ENCODE measurements at places on chromosomes 1 and 21.

GRCh38 chr1:6508816-6509189 lies 17.3 kb upstream of the PLEKHG5 start:
- no peaks in the 10 kb centered on the region for H3K27me3 ChIP-seq
- no peaks in the 10 kb centered on the region for H3K4me1 ChIP-seq
- H3K4me3 ChIP-seq: no peak overlapping the region
- DNase-seq: no peak
- H3K27ac ChIP-seq: no peak overlapping the region

GRCh38 chr1:94068999-94069918 lies 51.7 kb downstream of the ABCA4 start:
- no peaks in the 10 kb centered on the region for H3K36me3 ChIP-seq
- no peak overlapping the region for H3K4me3 ChIP-seq
- H3K4me1 ChIP-seq: peaks cover 34% of the 10 kb centered on the region

GRCh38 chr1:94303005-94303404 lies 65.6 kb upstream of the ARHGAP29 start:
- DNase-seq: no peak
- H3K4me3 ChIP-seq: no peak overlapping the region
- H3K4me1 ChIP-seq: peaks cover 97% of the 10 kb centered on the region
- peak overlapping the region; percentile 94 for H3K27ac ChIP-seq
- no peaks in the 10 kb centered on the region for H3K27me3 ChIP-seq

- peak overlapping the region; percentile 66 for H3K4me3 ChIP-seq
- H3K4me1 ChIP-seq: peaks cover 44% of the 10 kb centered on the region
- no peak for DNase-seq
- no peaks in the 10 kb centered on the region for H3K27me3 ChIP-seq
Measured at GRCh38 chr1:1889847-1890505, 911 bp downstream of the GNB1 start.

GRCh38 chr1:172390683-172391551 lies 29.6 kb upstream of the C1orf105 start:
- H3K27ac ChIP-seq: no peak overlapping the region
- no peaks in the 10 kb centered on the region for H3K27me3 ChIP-seq
- H3K4me1 ChIP-seq: no peaks in the 10 kb centered on the region
- no peak for DNase-seq
- H3K4me3 ChIP-seq: no peak overlapping the region
- H3K36me3 ChIP-seq: no peaks in the 10 kb centered on the region

- H3K27me3 ChIP-seq: no peaks in the 10 kb centered on the region
- H3K27ac ChIP-seq: no peak overlapping the region
- H3K4me1 ChIP-seq: no peaks in the 10 kb centered on the region
- DNase-seq: no peak
Measured at GRCh38 chr1:173295995-173296394, 88.9 kb upstream of the TNFSF4 start.

DNA sequence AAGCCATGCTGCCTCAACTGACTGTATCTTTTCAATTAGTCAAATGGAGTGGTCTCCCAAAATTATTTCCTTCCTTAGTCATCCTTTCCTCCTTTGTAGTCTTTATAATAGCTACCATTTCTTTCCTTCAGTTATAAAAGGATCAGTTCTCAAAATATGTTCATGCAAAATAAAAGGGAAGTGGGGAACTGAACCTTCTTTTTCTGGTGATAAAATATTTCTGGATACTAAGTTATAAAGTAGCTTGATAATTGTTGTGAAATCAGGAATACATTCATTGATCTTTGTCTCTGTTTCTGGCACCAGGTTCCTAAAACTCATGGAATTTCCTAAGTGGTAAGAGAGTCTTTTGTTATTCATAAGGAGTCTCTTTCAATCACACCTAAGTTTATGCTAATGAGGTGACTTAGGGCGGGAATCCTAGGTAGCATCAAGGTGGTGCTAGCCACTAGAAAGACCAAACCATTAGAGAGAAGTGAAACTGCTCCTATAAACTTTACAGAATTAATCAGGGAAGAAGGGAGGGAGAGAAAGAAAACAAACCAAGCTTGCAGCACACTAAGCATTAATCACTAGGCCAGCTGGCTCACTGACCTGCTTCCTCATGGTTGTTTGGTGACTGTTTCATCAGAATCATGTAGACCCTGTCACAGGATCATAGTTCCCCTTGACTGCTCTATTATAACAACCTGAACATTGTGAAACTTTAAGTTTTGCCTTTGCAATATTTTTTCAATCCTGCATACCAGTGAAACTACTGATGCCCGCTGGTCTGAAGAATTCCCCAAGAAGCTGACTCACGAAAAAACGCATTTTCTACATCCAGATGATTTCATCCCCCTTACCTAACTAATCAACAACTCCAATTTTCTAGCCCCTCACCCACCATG lies 161.6 kb upstream of the PTBP2 start:
- no peaks in the 10 kb centered on the region for H3K36me3 ChIP-seq
- H3K4me3 ChIP-seq: no peak overlapping the region

DNA sequence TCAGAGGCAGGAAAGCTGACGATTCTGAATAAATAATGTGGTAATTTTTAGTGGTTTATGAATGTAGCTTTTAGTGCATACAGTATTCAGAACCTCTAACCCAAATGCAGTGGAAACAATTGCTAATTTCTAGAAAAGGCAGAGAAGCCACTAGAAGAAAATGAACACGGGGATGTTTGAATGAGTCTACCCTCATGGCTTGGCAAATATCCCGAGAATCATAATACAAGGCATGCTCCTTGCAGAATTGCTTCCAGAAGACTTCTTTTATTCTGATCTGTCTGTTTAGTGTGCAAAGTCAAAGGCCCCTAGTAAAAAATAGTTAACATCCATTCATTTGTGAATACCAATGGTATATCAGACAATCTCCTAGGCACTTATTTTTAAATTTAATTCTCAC lies 246.8 kb downstream of the LMO4 start:
- no peaks in the 10 kb centered on the region for H3K4me1 ChIP-seq
- no peak overlapping the region for H3K27ac ChIP-seq
- no peaks in the 10 kb centered on the region for H3K27me3 ChIP-seq
- H3K36me3 ChIP-seq: no peaks in the 10 kb centered on the region
- DNase-seq: no peak
- H3K4me3 ChIP-seq: no peak overlapping the region

DNA sequence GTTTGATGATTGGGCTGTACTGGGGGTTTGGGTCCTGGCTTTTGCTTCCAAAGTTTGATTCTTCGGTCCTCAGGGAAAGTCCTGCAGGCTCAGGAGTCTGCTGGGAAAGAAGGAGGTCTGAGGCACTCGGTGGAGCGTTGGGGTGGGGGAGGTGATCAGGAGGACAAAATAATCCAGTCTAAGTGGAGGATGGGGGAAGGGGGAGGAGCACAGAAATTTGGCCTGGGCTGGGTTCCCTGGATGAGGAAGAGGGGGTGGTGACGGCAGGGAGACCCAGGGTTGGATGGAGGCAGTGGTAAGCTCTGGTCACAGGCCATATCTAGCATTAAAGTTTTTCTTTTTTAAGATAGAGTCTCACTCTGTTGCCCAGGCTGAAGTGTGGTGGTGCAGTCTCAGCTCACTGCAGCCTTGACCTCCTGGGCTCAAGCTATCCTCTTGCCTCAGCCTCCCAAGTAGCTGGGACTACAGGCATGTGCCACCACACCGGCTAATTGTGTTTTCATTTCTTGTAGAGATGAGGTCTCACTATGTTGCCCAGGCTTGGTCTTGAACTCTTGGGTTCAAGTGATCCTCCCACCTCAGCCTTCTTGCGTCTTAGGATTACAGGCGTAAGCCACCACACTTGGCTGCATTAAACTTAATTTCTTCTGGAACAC lies 6.8 kb downstream of the SH2D2A start:
- H3K36me3 ChIP-seq: no peaks in the 10 kb centered on the region
- no peaks in the 10 kb centered on the region for H3K27me3 ChIP-seq
- H3K27ac ChIP-seq: no peak overlapping the region
- DNase-seq: no peak
- H3K4me3 ChIP-seq: no peak overlapping the region

DNA sequence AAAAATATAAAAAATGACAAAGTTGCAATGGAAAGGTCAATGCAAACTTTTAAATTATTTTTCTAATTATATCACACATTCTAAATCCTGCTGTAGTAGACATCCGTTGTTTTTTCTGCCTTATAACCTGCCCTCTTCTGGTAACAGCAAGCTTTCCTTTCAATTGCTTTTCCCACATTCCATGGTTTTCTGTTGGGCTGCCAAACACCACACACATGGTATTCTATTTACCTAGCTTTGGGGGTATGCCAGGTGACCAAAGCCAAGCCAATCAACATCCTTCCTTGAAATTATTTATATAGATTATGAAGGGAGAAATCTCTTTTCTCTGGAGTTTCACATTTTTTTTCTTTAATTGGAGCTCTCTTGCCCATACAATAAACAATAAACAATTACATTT lies 3.4 kb upstream of the LAMC1 start:
- no peaks in the 10 kb centered on the region for H3K27me3 ChIP-seq
- peaks cover 42% of the 10 kb centered on the region for H3K4me1 ChIP-seq
- H3K4me3 ChIP-seq: no peak overlapping the region
- DNase-seq: no peak

- H3K27ac ChIP-seq: no peak overlapping the region
- H3K4me1 ChIP-seq: peaks cover 4% of the 10 kb centered on the region
- no peaks in the 10 kb centered on the region for H3K36me3 ChIP-seq
- no peaks in the 10 kb centered on the region for H3K27me3 ChIP-seq
- no peak for DNase-seq
Measured at GRCh38 chr1:54781023-54781723, 16.9 kb upstream of the PARS2 start.

DNA sequence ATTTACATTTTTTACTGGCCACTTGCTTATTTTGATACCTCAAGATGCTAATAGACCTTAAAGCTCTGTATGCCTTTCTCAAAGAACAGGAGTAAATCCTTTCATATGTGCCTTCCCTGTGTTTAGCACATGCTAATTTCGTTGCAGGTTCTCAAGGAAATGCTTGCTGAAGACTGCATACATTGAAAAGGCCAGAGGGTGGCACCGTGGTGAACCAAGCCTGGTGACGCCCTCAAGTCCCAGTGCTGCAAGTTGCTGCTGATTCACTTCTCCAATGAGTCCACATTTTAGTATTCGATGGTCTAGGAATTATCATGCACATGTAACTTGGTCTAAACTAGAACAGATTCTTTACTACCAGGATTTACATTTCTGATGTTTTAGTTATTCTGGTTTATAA lies 94.1 kb downstream of the CLDN17 start:
- H3K4me1 ChIP-seq: no peaks in the 10 kb centered on the region
- H3K27me3 ChIP-seq: no peaks in the 10 kb centered on the region
- no peaks in the 10 kb centered on the region for H3K36me3 ChIP-seq
- H3K4me3 ChIP-seq: no peak overlapping the region

GRCh38 chr21:34078915-34079314 lies 5.5 kb downstream of the MRPS6 start:
- DNase-seq: no peak
- H3K27ac ChIP-seq: no peak overlapping the region
- no peaks in the 10 kb centered on the region for H3K27me3 ChIP-seq
- H3K4me1 ChIP-seq: peaks cover 7% of the 10 kb centered on the region

DNA sequence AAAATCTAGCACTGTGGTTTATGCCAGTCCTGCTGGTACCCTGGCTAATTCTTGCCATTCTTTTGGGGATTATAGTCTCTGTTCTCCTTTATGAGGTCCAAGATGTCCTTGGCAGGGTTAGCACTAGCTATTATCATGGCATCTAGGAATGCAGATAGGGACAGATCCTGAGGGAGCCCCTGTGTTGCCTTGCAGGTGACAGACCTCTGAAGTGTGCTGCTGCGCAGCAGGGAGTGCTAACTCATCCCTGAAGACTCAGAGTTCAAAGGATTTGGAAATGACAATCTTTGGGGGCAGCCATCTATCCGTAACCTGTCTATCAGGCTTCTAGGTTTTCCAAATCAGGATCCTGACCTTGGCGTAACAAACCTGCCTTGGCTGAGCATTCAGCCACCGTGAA lies 16.3 kb downstream of the ZFYVE9 start:
- no peak for DNase-seq
- H3K36me3 ChIP-seq: no peaks in the 10 kb centered on the region
- no peaks in the 10 kb centered on the region for H3K27me3 ChIP-seq
- 0 out of 2 replicates have a peak overlapping the region, but pooled peaks have one; percentile 5 for H3K4me3 ChIP-seq
- H3K27ac ChIP-seq: peak overlapping the region; percentile 37

DNA sequence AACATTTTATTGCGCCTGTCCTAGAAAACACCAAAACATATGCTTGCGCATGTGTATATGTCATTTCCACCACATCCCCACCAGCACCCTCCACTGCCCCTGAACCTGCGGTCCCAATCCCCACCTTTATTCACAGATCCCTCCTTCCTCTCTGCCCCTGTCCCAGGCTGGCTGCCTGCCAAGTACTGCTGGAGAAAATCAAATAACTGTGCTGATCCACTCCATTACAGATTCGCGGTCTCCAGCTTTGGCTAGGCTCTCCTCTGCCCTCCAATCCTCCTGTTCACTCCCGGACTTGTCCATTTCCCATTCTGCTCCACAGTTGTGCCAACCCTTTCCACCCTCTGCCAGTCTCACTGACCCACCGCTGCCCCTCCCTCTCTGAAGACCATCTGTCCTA lies 59.3 kb upstream of the GJB5 start:
- H3K4me1 ChIP-seq: no peaks in the 10 kb centered on the region
- no peak overlapping the region for H3K27ac ChIP-seq
- no peak overlapping the region for H3K4me3 ChIP-seq

- no peak overlapping the region for H3K27ac ChIP-seq
- H3K36me3 ChIP-seq: no peaks in the 10 kb centered on the region
- H3K4me3 ChIP-seq: no peak overlapping the region
- no peaks in the 10 kb centered on the region for H3K4me1 ChIP-seq
Measured at GRCh38 chr1:86858524-86859261, 55.2 kb downstream of the SELENOF start.

- H3K27ac ChIP-seq: no peak overlapping the region
- no peaks in the 10 kb centered on the region for H3K27me3 ChIP-seq
- H3K4me1 ChIP-seq: no peaks in the 10 kb centered on the region
Measured at GRCh38 chr1:81472387-81472786, 328.3 kb upstream of the ADGRL2 start.

DNA sequence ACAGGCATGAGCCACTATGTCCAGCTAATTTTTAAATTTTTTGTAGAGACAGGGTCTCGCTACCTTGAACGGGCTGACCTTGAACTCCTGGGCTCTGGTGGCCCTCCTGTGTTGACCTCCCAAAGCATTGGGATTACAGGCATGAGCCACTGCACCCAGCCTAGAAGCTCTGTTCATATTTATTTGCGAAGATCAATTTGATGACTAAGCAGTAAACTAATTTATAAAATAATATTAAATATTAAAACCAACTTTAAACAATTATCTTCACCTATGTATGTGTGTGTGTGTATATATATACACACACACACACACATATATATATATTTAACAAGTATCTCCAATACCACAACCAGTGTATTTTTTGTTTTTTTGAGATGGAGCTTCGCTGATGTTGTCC lies 4.4 kb downstream of the NADK start:
- no peak for DNase-seq
- no peaks in the 10 kb centered on the region for H3K27me3 ChIP-seq
- H3K36me3 ChIP-seq: peaks cover 26% of the 10 kb centered on the region
- H3K27ac ChIP-seq: no peak overlapping the region
